A549 treated with Hydrocortisone at 1 μM for 4 hours (cell line): ENCODE measurements at places on chromosomes 13 and 19. TPM values are rescaled to one million over a fixed set of nuclear protein-coding genes. Genes with fewer than 3 reads are reported as not detected.

EBI3 gene
- total RNA-seq: 2.5 to 3.9 TPM (median 3.4 TPM) in 5 replicates

TSC22D1 gene
- 54.9 to 67.0 TPM (median 64.6 TPM) in 5 replicates for total RNA-seq

PLPPR2 gene
- total RNA-seq: 7.5 to 9.7 TPM (median 8.9 TPM) in 5 replicates

COL4A2 gene
- total RNA-seq: 137 to 182 TPM (median 154 TPM) in 5 replicates

PSG11 gene
- total RNA-seq: not detected in 5 replicates

SGCG gene
- total RNA-seq: not detected in 5 replicates

SPRED3 gene
- total RNA-seq: 1.7 to 2.7 TPM (median 2.5 TPM) in 5 replicates

ZNF528 gene
- total RNA-seq: 0.12 to 0.23 TPM (median 0.16 TPM) in 3 of 5 replicates, not detected in the others

CILP2 gene
- 0.13 to 0.38 TPM (median 0.21 TPM) in 5 replicates for total RNA-seq

NRTN gene
- total RNA-seq: 0.55 to 1.4 TPM (median 1.2 TPM) in 5 replicates

TINCR gene
- total RNA-seq: 2.5 to 3.1 TPM (median 2.8 TPM) in 5 replicates

IZUMO1 gene
- total RNA-seq: not detected in 5 replicates

GAS6 gene
- 7.8 to 9.4 TPM (median 8.2 TPM) in 5 replicates for total RNA-seq

MBD3L2 gene
- total RNA-seq: not detected in 5 replicates

CFD gene
- total RNA-seq: 8.2 to 22.5 TPM (median 20.7 TPM) in 5 replicates

PRSS57 gene
- 0.16 to 0.23 TPM in 2 of 5 replicates, not detected in the others for total RNA-seq

RFX1 gene
- 4.0 to 6.5 TPM (median 4.6 TPM) in 5 replicates for total RNA-seq

NBEA gene
- 1.3 to 2.7 TPM (median 1.9 TPM) in 5 replicates for total RNA-seq
